ENCODE measurements at places on chromosomes 16 and 17. TPM values are rescaled to one million over a fixed set of nuclear protein-coding genes. Genes with fewer than 3 reads are reported as not detected.

DNA sequence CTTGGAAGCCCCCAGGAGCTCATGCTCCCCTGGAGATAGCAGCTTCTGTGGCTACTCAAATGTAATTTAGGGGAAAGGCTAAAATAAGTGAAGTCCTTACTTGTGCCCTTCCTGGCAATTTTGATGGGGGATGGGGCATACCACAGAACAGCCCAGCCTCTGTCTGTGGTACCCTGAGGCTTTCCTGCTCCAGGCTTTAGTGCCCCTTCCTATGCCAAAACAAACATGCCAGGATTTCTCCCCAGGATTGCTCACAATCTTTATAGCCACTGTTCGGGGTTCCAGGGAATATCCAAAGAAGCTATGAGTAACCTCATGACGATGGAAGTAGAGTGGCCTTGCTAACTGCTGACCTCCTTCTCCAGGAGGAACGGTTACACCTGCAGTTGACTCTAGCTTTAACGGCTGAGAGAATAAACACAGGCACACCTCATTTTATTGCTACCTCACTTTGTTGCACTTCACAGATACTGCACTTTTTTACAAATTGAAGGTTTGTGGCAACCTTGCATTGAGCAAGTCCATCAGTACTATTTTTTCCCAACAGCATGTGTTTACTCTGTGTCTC is 24.9 kb downstream of the CCL4 start:
- DNase-seq: no peak

DNA sequence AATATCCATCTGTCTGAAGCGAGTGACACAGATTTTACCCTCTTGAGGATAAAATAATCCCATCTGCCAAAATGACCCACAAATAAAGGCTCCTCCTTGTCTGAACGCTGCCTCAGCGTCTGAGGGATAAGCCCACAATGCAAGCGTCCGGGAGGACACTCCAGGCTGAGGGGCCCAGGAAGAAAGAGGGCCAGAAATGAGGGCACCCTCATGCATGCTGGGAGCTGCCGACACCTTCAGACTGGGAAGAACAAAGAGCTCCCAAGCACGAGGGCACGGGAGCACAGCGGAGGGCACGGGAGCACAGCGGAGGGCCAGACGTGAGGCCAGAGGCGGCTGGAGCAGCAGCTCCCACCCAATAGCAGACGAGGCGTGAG is 126.9 kb downstream of the ZNF778 start:
- DNase-seq: no peak

DNA sequence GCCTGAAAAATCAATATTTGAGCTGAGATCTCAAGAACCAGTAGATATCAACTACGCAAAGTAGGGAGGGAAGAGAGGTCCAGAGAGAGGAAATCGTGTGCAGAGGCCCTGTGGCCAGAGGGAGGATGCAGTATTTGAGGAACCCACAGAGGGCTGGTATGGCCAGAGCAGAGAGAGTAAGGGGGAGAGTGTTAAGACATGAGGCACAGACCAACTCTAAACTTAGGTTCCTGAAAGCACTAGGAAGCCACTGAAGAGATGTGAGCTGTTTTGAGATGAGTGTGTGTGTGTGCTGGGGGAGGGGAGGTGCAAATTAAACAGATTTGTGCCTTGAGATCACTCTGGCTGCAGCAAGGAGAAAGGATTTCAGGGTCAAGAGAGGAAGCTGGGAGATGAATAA is 10.9 kb downstream of the SLC13A2 start:
- no peak for DNase-seq

DNA sequence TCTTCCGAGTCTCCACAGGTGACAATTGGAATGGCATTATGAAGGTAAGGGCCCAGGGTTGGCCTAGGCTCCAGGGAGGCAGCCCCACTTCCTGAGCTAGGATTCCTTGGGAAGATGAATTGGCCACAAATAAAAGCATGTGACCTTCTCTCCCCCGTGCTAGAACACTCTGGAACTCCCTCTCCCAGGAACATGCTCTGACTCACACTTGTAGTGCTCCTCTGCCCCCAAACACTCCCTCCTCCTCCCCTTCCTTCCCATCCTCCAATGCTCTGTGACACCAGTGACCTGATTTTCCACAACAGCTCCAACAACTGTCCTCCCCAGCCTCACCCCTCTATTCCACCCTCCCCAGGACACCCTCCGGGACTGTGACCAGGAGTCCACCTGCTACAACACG is 16.4 kb upstream of the ABCC3 start:
- DNase-seq: no peak

GRCh38 chr16:64253525-64253924 is 868.3 kb downstream of the CDH11 start:
- DNase-seq: no peak

GRCh38 chr16:11627822-11628457 is 40.3 kb upstream of the SNN start:
- DNase-seq: no peak

- no peak for DNase-seq
Observed at GRCh38 chr16:49510654-49511305, 137.2 kb downstream of the C16orf78 start.

PRAC2 gene
- not detected for total RNA-seq

C17orf113 gene
- 0.73 TPM for total RNA-seq

WRAP53 gene
- total RNA-seq: 5.6 TPM
